ENCODE measurements at places on chromosomes 4 and X. TPM values are rescaled to one million over a fixed set of nuclear protein-coding genes. Genes with fewer than 3 reads are reported as not detected.

Gene DUSP21
- polyA plus RNA-seq: not detected

Gene CDS1
- polyA plus RNA-seq: 30.8 TPM

Gene TRO
- polyA plus RNA-seq: 87.2 TPM

Gene TMPRSS11D
- 0.07 TPM for polyA plus RNA-seq

Gene CENPE
- polyA plus RNA-seq: 14.3 TPM

Gene HNRNPH2
- 168 TPM for polyA plus RNA-seq

Gene ATP1B4
- polyA plus RNA-seq: not detected

Gene PAGE2B
- not detected for polyA plus RNA-seq

Gene S100P
- polyA plus RNA-seq: 1.2 TPM

Gene NDP
- 3.6 TPM for polyA plus RNA-seq

Gene GJB1
- polyA plus RNA-seq: 54.0 TPM

Gene CYBB
- polyA plus RNA-seq: 11.6 TPM

Gene GPRIN3
- 6.5 TPM for polyA plus RNA-seq

Gene PCYT1B
- 4.1 TPM for polyA plus RNA-seq

Gene SHROOM3
- polyA plus RNA-seq: 34.9 TPM

Gene GYPA
- polyA plus RNA-seq: 3.6 TPM

Gene USP17L11
- polyA plus RNA-seq: not detected

Gene DDX60
- polyA plus RNA-seq: 14.2 TPM

Gene PNCK
- 5.6 TPM for polyA plus RNA-seq

Gene LINC00632
- 21.6 TPM for polyA plus RNA-seq

Gene MAGEA12
- polyA plus RNA-seq: not detected

Gene ZNF182
- 11.7 TPM for polyA plus RNA-seq

Gene CT45A3
- polyA plus RNA-seq: not detected

Gene RENBP
- polyA plus RNA-seq: 17.9 TPM

Gene RHOXF2B
- 0.49 TPM for polyA plus RNA-seq

Gene ENPEP
- polyA plus RNA-seq: 220 TPM

Gene TMEM271
- not detected for polyA plus RNA-seq

Gene ASB5
- polyA plus RNA-seq: 0.20 TPM

Gene IL21
- polyA plus RNA-seq: not detected

Gene CCNA2
- 39.2 TPM for polyA plus RNA-seq

Gene XG
- 0.29 TPM for polyA plus RNA-seq

Gene TSC22D3
- polyA plus RNA-seq: 125 TPM

Gene NAP1L3
- 17.7 TPM for polyA plus RNA-seq

Gene FSTL5
- polyA plus RNA-seq: 2.7 TPM

Gene COL4A5
- polyA plus RNA-seq: 134 TPM

Gene ADAD1
- polyA plus RNA-seq: not detected

Gene GIMD1
- not detected for polyA plus RNA-seq

Gene DGKK
- polyA plus RNA-seq: 9.7 TPM

Gene LPAR4
- 17.3 TPM for polyA plus RNA-seq

Gene BMX
- polyA plus RNA-seq: 0.31 TPM

Gene NWD2
- 0.11 TPM for polyA plus RNA-seq

Gene IRAK1
- polyA plus RNA-seq: 47.8 TPM

Gene PPARGC1A
- polyA plus RNA-seq: 29.2 TPM

Gene ZAR1
- not detected for polyA plus RNA-seq

Gene YIPF7
- polyA plus RNA-seq: 0.22 TPM

Gene CDX4
- not detected for polyA plus RNA-seq

Gene CLCN4
- 5.0 TPM for polyA plus RNA-seq
